ENCODE measurements at places on chromosomes 7 and 10.

DNA sequence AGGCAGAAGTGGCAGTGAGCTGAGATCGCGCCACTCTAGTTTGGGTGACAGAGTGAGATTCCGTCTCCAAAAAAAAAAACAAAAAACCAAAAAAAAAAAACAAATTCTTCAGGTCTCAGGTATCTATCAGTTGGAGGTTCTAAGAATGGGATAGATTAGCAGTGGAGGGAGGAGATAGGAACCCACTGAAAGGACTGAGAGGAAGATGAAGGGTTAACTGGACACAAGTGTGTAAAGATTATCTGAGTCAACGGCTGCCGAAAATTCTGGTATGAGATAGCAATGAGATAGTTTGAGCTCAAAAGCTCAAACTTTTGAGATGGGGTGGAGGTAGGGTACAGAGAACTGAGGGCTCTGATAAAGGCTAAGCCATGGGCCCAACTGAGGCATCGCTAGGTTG, 12.8 kb downstream of the ZNF467 start:
- DNase-seq: no peak

DNA sequence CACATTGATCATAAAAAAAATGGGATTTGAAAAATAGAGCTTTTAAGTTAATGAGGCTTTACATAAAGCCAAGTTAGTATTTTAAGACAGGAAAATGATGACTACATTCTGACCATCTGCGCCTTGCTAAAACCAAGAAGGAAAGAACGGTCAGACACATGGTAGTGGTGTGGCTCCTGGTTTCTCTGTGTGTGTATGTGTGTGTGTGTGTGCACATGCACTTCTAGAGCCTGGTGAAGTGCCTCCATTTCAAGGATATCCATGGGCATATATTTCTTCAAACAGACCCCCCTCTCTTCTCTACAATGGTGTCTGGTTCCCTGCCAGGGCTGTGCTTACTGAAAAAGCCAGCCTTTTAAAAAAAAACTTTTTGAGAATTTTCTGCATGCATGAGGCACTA, 80.9 kb downstream of the FRMPD2 start:
- DNase-seq: no peak

DNA sequence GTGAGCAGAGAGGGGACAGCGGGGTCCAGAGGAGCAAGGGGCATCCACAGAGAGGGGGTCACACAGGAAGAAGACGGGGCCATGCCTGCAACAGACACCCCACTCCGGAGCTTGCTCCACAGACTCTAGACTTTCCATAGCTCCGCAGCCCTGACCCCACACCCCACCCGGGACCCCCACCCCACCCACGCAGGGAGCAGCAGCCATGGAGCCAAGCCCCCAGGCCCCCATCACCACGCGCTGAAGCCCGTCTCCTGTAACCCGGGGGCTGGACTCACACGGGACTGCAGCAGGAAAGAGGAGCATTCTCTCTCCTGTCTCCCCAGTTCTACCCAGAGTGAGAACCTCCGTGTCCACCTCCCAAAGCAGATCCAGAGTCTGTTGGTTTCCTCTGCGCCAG, 38.8 kb upstream of the ADGRA1 start:
- no peak for DNase-seq

DNA sequence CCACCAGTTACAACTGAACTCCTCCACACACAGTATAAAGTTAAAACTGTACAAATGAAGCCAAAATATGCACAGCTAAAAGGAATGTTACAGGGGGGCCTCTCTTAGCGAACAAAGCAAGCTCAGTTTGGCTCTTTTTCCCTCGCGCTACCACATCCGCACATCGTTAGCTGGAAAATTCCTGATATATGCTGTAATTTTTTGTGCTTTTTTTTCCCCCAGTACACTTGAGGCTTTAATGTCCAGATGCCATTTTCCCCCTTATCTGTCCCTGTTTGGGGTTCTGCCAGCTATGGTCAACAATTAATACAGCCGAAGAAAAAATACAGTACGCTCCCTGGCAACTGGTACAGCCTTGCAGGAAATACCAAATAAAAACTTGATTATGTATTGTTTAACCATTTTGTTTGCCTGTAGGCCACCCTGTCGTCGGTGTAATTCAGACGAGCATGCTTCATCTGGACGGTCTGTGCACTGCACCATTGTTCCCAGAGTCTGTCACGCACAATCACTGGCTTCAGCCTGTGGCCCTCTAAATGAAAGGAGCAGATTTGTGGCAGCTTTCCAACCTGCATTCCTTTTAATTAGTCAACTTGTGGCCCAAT, 108.1 kb upstream of the FAM133B start:
- no peak for DNase-seq

- no peak for DNase-seq
Observed at GRCh38 chr7:94324380-94325121, 70.1 kb upstream of the COL1A2 start.

DNA sequence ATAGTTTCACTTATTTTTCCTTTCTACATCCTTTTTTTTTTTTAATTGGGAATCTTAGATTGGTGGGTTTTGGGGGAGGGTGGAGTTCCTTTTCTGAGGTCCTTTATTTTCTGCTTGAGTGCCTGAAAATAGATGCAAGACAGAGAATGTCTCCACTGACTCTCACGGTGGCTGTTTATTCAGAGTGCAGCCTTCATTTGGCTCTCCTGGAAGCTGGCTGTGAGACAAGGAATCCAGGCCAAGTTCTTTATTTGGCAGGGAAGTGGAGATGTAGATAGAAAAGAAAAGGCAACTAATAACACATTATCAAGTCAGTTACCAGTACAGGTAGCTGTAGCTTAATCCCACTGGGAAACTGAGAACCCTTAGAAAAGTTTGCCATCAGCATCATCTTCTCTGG, 118.6 kb downstream of the CNTNAP2 start:
- no peak for DNase-seq

DNA sequence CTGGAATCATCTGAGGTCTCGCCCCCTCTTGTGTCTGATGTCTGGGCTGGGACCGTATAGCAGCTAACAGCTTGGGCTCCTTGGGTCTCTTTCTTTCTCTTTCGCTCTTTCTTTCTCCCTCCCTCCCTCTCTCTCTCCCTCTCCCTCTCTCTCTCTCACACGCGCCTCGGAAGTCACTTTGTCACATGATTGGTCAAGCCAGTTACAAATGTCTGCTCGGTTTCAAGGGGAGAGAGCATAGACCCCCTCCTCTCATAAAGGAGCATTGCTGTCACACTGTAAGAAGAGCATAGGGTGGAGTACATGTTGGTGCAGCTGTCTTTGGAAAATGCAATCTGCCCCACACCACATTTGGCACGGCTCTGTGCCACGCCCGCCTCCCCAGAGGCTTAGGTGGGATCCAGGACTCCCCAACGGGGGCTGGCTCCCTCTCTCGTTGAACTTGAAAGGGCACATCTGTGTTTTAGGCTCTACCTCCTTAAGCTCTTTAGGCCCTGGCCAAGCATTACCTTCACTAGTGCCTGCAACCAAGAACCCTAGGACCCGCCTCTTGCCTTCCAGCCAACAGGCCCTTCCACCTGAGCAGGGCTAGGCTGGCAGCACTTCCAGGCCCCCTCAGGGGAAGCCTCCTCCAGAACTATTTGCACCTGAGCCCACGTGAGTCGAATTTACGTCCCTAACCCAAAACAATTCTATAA, 61.9 kb upstream of the CACUL1 start:
- no peak for DNase-seq

- DNase-seq: no peak
Observed at GRCh38 chr7:100951172-100951571, 1.8 kb downstream of the MUC3A start.

GRCh38 chr7:22468609-22469008, 31.4 kb downstream of the STEAP1B start:
- DNase-seq: no peak

DNA sequence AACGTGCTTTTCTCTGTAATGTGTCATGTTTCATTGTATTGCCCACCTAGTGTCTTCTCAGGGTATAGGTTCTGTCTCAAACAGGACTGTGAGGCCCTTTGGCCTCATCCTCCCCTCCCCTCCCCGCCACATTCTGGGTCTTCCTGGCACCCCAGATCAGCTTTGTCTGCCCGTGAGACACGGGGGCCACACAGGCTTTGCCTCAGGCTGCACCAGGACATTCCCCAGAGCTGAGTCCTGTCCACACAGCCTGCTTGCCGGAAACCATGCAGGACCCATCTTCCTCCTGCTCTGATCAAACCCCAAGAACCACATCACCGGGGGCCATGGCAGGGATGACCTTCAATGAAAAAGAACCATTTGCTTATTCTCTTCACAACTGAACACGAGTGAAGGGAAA, 18.6 kb downstream of the MAT1A start:
- DNase-seq: no peak

DNA sequence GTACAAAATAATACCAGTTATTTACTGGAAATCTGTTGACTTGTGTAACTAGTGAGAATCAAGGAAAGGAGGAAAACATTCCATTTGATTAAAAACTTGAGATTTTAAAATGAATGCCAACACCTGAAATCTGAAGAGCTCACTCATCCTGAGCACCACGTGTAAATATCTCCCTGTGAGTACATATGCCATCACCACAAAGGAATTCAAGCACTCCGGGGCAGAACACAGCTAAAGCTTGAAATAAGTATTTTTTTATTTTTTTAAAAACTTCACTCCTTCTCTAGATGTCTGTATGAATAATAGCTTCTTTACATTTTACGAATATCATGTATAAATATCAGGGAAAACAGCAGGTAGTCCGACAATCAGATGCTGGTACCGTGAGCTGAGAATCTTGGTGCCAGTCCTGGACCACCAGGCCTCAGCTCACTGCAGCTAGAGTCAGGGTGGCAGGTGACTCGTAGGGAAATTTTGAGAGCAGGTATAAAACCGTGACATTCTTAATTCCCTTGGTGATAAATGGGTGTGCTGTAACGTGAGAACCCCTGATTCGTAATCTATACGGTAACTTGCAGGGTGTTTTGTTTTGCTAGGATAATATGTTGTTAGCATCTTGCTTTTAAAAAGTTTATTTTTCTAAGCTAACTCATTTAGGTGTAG, 12.7 kb downstream of the LMTK2 start:
- DNase-seq: no peak

- no peak for DNase-seq
Observed at GRCh38 chr10:104021246-104021645, 54.3 kb downstream of the SLK start.
